ENCODE measurements at places on chromosomes 7 and 10. TPM values are rescaled to one million over a fixed set of nuclear protein-coding genes. Genes with fewer than 3 reads are reported as not detected.

DNA sequence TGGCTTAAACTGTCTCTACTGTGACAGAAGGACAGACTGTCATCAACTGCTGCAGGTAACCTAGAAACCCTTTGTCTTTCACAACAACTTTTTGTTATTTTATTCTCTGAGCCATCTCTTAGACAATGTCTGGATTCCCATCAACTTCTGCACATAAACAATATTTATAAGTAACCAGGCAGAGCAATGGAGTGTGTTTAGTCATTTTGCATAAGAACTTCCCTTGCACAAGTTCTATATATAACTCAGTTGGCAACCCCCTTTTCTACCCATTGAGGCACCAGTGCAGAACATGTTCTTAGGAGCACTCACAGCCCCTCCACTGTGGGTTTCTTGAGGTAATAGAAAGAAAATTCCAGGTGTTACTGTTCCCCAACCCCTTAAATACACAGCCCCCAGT is 65.0 kb upstream of the IL6 start:
- no peak for DNase-seq

GRCh38 chr10:37314350-37314749 is 189.0 kb downstream of the ANKRD30A start:
- no peak for DNase-seq

DNA sequence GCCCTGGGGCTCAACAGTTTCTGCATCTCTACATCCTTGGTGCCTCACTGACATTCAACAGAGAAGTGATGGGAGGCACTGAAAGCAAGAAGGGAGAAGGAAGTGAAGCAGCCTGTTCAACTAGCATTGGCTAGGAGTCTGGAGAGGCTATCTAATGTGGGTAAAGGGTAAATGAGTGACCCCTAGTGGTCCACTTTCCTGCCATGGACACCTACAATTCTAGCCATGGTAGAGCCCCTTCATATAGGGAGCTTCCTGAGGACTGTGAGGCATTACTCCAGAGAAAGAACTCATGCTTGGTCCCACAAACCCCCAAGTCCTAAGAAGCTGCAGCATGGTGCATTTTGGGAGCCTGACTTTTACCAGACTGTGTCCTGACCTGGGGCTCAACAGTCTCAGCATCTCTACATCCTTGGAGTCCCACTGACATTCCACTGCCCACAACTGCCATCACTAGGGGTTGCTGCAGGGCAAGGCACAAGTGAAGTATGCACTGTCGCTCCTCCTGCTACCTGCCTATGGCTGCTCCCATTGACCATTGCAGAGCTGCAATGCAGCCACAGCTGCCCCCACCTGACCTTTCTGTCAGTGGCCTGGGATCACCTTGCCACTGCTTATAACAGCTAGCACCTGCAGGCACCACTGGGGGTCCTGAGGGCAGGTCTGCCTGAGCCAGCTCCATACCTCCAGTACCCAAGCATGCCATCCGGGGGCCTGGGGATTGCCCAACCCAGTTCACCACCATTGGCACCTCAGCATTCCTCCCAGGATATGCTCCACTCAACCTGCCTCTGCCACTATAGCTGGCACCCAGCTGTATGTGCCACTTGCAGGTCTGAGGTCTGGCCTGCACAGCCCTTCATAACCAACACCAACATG is 44.1 kb upstream of the CDK6 start:
- no peak for DNase-seq

GRCh38 chr10:6399879-6400278 is 180.2 kb downstream of the PRKCQ start:
- no peak for DNase-seq

- peak; percentile 74 for DNase-seq
Observed at GRCh38 chr7:28481091-28481926, 69.0 kb downstream of the CREB5 start.

SH2B2 gene
- polyA plus RNA-seq, result 0.18 TPM

DNA sequence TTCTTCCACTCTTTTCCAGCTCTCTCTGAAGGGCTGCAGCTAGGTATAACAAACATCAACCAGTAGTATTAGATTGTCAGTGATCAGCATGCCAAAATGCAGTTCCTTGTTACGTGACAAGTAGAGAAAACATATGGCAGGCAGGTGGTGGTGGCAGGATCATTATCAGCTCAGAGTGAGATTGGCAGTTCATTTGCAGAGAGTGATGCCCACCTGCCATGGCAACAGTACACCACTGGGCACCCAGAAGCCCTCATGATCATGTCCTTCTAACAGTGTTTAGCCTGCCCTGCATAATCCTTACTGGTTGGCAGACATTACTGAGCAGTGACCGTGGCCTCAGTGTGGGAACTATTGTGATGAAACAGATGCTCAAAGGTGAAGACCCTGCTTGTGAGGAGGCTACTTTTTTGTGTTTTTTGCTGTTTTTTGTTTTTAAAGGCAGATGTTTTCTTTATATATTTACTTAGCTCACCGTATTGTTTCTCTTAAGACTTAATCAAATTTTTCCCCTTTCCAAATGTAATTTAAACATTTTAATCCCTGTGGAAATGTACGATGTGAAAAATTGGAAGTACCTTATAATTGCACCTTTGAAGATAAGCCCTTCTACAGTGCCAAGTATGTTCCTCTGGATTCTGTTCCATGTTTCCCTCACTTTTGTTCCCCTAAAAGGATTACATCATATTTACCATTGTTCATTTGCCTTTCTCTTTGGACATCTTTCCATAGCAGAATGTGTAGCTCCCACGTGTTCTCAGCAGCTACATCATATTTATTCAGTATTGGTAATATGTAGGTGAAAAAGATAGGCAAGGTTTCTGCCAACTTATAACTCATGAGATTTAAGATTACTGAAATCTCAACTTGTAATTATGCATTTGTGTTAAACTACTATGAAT is 179.6 kb downstream of the SND1 start:
- no peak for DNase-seq

- DNase-seq, result no peak
Observed at GRCh38 chr7:22190736-22191135, 166.2 kb downstream of the RAPGEF5 start.

DNA sequence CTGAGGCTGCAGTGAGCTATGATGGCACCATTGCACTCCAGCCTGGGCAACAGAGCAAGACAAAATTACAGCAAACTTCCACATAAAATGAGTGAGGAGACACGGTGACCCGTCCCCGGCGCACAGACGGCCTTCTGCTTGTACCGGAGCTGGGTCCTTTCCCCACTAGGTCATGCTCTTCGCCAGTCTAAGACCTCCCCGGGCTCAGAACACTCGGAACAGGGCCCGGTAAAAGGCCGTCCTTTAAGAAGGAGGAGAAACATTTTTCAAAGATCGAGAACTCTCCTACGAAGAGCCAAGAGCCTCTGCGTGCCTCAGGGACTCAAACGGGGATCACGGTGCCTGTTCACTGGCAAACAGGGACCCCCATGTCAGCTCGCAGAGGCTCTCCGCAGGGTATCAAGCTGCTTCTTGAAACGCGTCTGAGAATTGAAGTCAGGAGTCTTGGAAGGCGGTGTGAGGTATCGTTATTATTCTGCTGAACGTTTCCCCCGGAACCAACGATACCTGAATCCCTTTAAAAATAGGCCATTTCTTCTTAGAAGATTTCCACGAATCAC is 9.0 kb downstream of the CARD11 start:
- DNase-seq, result no peak

DNA sequence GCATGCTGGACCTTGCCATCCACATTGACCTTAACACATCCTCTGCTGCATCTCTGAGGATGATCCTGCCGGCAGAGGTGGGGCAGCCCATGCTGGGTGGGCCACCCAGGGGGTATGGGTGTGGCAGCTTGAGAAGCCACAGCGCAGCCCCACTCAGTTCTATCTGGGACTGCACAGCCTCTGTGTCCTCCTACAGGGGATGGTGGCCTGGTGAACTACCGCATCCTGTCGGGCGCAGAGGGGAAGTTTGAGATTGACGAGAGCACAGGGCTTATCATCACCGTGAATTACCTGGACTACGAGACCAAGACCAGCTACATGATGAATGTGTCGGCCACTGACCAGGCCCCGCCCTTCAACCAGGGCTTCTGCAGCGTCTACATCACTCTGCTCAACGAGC is 12.2 kb upstream of the C10orf105 start:
- no peak for DNase-seq

STAG3 gene
- 0.27 TPM for polyA plus RNA-seq

GRCh38 chr7:21345361-21345760 is 82.5 kb upstream of the SP4 start:
- no peak for DNase-seq

C10orf105 gene
- polyA plus RNA-seq, result 0.14 TPM

Data from fibroblast of lung (primary cell).